ENCODE measurements at places on chromosomes 7 and 10.
A peak's percentile ranks its signal among the peaks of the same experiment; 100 is the strongest.

DNA sequence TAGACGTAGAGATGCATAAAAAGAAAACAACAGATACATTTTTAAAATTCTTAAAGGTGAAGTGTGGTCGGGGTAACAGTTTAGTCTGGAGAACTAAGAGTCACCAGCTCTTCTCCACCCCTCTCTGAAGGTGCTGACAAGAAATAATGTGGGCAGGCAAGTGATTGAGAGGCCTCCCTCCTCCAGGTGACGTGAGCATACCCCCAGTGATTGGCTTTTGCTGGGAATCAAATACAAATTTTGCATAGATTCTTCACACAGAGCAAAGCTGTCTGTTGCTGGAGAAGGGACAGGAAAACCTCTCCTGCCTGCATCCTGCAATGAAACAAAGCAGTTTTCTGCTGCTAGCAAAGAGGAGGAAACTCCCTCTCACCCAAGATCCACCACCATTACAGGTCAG lies 115.0 kb downstream of the DGKB start:
- DNase-seq = no peak

DNA sequence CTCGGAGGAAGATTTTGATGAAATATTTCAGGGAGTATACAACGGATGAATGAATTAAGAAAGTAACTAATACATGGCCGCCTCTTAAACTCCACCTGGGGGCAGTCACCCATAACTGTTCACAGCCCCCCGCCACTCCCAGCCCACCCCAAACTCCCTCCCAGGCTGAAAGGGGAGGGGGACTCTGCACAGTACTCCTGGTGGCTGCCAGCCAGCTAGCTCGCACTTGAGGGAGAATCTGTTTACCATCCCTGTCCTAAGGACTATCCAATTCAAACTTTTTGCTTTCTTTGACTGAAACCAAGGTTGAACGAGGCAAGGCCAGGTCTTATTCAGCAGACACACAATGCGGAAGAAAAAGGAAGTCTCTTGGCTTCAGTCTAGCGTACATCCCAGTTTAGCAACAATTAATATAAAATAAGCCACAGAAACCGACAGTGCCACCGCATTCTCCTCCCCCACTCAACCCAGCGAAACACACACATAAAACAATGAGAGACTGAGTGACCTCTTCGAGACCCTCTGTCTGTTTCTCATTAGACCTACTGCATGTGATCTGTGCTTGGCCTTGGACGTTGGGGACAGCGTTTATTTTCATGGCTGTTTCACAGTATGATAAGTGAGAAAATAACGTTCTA lies 219.5 kb downstream of the GLI3 start:
- DNase-seq = no peak

GRCh38 chr10:42960491-42960990 lies 116.3 kb upstream of the RET start:
- no peak for DNase-seq

DNA sequence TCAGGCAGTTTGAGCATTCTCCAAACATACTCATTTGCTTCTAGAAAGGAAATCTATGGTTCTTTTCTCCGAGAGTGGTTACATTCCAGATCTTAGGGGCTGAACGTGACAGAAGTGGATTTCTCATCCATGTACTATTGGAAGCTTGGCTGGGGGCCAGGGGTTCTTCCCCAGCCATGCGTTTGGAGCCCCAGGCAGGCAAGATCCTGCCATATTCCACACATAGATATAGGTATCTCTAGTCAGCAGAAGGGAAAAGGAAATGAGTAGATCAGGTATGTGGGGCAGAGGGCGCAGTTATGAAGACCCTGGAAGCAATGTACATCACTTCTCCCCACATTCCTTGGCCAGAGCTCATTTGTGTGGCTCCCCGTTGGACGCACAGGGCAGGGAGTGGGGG lies 299.8 kb downstream of the CCDC3 start:
- DNase-seq = no peak

- no peak for DNase-seq
Observed at GRCh38 chr10:71779641-71780040, 6.3 kb upstream of the VSIR start.

- DNase-seq = no peak
Observed at GRCh38 chr10:70334526-70335245, 47.7 kb downstream of the LRRC20 start.

DNA sequence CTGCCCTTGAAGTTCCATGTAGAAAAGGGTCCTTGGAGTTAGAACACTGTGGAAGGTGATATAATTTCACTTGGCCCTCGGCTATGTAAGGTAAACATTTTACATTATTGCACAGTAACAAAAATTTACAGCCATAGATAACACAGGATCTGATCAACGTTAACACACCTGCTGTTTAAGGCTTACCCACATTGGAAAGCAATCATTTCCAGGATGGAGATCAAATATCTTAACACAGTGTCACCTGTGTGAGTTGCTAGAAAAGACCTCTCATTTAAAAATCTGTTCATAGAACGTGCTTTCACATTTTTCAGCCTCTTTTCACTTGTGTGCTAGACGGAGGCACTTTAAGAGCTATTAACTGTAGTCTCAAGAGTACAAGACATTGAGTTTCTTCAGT lies 1.9 kb downstream of the TMEM229A start:
- peak; percentile 65 for DNase-seq

DNA sequence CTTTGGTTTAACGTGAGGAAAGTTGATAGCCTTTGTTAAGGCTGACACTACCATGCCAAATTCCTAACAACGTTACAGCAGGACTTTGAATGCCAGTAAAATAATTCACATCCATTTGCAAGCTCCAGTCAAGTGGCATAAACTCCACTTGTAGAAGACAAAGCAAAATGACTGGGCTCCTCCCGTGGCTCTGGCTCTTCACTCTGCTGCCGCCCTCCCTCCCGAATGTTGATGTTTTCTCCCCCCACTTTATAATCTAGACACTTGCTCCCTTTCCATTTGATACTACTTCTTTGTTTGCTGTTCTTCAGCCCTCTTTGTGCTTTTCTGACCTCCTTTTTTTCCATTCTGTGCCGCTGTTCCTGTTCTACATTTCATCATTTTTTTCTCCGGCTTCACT lies 22.8 kb upstream of the ITGB8 start:
- no peak for DNase-seq

DNA sequence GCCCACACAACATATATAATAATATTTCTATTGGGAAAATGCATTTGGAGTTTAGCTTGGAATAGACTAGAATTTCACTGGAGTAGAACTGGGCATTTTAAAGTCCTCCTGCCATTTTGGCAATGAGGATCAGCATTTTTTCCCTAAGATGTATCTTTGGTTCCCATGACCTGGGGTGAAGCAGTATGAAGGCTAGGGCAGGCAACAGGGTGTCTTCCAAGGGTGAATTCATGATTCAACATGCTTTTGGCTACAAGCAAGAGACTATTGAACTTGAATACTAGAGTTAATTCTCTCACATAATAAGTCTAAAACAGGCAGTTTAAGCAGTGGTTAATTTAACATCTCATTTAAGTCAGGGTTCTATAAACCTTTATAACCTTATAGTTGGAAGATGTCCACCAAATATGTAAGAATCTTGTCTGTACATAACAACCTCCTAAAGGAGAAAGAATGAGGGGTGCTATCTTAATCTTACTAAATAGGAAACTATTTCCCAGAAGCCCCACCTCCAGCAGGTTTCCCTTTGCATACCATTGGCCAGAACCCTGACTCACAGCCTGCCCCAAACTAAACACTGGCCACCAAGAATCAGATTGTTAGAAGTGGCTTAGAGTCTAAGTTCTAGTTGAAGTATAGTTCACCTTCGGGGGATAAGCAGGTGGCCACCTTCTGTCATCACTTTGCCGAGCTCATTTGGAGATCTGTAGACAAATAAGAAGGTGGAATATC lies 96.0 kb upstream of the PRPS1L1 start:
- no peak for DNase-seq

- DNase-seq = no peak
Observed at GRCh38 chr10:130015075-130015695, 51.1 kb upstream of the EBF3 start.

DNA sequence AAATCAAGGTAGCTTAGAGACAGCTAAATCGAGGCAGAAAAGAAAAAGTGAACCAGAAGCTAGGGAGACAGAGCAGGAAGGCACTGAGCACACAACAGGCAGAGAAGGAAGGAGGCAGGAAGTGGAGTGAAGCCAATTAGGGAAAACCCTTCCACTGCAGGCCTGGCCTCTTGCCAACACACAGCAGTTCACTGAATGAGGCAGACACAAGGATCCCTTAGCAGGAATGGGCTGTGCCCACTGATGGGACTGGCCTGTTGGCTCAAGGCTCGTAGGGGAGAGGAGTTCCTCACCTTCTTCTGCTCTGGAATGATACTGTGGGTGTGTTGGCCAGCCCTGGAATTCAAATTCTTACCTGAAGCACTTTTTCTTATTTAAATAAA lies 220.3 kb upstream of the STK17A start:
- DNase-seq = no peak

DNA sequence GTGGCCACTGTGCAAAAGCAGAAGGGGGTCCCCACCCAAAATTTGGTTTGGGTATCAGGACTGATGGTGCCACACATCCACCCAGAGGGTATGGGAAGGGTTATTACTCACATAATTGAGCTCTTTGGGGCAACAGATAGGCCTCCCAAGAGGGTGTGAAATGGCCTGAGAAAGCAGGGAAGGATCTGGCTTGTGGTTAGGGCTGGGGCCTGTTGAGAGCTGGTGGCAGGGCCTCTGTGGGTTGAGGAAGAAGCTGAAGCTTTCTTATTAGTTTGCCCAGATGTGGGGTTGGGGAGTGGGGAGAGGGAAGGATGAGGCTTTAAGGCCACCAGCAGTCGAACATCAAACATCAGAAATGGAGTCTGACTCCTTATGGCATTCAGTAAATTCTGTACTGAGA lies 18.3 kb upstream of the MKI67 start:
- no peak for DNase-seq

GRCh38 chr10:35523670-35524225 lies 81.4 kb upstream of the GJD4 start:
- DNase-seq = no peak

DNA sequence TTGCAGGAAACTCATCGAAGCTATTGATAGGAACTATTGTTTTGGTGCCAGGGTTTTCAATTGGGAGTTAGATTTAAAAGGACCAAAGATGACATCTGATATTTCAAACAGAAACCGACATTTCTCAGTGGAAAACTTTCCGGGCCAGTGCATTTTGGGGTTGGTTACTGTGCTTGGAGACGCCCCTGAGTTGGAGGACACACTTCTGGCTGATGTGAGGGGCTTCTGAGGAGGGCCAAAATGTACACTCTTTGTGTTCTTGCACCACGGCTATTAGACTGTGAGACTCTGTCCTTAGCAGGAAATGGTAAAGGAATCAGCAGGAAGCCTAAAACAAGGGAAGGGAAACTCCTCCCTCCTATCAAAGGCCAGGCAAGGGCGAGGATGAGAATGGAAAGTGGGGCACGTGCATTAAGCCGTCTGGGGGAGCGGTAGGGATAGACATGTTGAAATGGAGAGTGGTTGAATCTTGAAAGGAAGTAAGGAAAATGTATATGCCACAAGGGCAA lies 1.8 kb upstream of the SRGN start:
- no peak for DNase-seq

DNA sequence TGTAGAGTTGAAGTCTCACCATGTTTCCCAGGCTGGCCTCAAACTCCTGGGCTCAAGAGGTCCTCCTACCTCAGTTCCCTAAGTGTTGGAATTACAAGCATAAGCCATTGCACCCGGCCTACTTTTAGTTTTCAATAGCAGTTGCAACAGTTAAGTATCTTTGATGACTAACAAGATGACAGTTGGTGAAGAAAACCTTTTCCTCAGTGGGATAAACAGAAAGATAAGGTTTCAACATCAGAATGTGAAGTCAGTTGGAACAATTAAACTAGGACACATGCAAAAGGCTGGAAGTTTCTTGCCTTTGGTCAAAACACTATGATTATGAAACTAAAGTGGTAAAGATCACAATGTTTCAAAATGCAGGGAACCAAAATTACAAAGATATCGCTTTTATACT lies 169.2 kb downstream of the ZNF438 start:
- no peak for DNase-seq

GRCh38 chr10:80894797-80895467 lies 357.2 kb downstream of the SH2D4B start:
- no peak for DNase-seq

DNA sequence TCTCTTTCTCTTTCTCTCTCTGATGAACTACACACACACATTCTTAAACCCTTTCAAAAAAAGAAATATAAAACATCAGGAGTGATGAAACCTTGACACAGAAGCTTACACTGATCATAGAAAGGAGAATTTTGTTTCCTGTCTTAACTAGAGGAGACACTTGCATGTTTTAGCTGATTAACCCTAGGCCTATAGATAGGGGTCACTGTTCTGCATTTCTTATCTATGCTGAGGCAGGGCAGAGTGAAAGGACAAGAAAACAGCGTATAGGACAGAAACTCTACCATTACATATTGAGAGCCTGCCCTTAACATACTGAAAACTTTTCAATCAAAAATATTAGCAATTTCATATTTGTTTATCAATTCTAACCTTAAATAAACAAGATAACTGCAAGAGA lies 680.6 kb upstream of the MBL2 start:
- no peak for DNase-seq

DNA sequence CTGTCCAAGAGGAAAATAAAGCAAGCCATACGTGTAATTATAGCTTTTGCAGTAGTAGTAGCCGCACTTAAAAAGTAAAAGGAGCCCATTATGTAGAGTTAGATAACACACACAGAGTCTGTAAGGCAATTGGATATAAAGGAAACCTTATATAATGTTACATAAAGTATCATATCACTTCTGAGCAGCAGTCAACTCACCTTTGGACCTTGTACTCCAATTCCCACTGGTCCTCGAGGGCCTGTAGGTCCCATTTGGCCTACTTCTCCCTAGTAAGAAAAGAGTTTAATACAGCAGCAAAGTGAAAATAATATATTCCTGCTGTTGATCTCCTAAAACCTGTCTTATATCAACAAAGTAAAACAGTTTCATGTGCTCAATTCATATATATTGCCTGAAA lies 83.6 kb downstream of the COL28A1 start:
- no peak for DNase-seq

DNA sequence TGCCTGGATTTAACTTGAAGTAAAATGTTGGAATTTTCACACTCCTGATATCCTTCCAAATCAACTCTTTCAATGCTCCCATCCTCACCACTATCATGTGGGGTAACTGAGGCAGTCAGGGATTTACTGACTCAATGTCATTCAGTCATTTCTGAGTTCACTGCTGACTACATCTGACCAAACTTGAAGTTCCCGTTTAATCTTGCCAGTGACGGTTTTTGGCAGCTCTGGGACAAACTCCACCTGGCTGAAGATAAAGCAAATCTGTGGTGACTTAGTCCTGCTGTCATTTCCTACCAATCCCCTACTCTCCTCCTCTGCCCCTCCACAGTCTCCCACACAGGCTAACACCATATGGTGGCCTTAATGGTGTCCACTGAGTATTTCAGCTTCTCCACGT lies 22.7 kb upstream of the ACSM6 start:
- no peak for DNase-seq

DNA sequence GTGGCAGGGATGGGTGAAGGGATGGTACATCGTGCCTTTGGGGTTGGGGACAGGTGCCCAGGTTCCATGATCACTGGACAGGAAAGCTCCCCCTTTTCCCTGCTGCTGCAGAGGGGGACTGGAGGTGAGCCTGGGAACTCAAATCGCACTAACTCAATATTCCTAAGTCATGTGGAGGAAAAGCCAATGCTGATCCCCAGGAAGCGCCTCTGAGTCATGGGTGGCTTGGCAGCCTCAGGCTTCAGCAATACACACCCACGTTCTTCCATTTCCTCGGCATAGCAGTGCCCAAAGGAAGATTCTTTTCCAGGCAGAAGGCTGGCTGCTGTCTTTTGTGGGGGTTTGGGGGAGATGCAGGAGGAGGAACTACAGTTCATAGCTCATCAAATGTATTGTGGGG lies 165.8 kb downstream of the CCDC3 start:
- DNase-seq = no peak
